Stimulated activated CD8-positive, alpha-beta memory T cell treated with anti-CD3 and anti-CD28 coated beads, Interleukin-15, amount 100 ng/mL, for 48 hours (primary cell): ENCODE measurements at places on chromosomes 1 and 21.

DNA sequence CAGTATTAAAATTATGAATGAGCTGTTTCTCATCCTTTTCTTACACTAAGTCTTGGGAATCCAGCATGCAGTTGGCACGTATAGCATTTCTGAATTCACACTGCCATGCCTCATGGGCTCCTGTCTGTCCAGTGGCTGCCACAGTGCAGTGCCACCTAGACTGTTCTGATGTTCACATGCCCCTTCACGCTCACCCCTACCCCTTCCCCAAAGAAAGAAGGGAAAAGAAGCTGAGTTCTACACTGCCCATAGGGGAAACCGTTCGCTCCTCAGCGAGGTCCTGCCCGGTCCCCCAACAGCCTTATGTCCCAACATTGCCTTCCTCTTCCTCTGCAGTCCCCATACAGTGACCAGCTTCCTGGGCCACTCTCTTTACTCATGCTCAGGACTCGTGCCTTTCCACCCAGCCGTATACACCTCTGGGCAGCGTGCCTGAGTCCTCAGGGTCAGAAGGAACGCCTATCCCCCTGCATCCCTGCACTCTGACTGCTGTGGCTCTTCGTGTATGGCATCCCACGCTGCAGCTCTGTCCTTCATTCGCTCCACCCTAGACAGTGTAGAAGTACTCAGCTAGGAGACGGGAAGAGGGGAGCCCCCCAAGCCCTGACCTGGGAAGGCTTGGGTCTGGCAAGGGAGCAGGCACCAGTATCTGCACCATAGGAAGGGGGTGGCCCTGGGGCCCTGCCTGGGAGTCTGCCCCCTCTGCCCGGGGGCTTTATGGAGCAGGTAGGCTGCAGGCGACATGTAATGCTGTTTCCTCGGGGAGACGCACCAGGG lies 24.1 kb upstream of the ARF1 start:
- DNase-seq = no peak

DNA sequence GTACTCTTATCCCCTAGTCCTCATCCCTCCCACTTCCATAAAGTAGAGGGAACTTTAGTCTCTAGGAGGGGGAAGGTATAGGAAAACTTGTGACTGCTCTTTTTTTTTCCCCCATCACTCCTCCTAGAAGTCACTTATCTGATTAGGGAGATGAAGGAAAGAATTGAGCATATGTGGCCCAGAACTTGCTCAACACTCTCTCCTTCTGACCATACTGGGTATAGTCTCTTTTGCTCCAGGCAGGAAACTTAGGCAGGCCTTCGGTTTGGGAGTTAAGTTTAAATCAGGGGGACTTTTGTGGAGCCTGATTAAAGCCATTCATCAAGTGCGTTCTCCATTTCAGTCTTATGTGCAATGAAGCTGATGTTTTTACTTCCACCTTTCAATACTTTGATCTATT lies 5.8 kb downstream of the UBE2U start:
- DNase-seq = no peak

- peak; percentile 66 for DNase-seq
Observed at GRCh38 chr1:223189903-223190724, 47.1 kb upstream of the TLR5 start.

GRCh38 chr1:236890152-236891056 lies 95.3 kb downstream of the MTR start:
- DNase-seq = no peak

- no peak for DNase-seq
Observed at GRCh38 chr1:168227620-168228019, 1.8 kb downstream of the SFT2D2 start.

- no peak for DNase-seq
Observed at GRCh38 chr1:210586771-210587170, 258.1 kb downstream of the HHAT start.

DNA sequence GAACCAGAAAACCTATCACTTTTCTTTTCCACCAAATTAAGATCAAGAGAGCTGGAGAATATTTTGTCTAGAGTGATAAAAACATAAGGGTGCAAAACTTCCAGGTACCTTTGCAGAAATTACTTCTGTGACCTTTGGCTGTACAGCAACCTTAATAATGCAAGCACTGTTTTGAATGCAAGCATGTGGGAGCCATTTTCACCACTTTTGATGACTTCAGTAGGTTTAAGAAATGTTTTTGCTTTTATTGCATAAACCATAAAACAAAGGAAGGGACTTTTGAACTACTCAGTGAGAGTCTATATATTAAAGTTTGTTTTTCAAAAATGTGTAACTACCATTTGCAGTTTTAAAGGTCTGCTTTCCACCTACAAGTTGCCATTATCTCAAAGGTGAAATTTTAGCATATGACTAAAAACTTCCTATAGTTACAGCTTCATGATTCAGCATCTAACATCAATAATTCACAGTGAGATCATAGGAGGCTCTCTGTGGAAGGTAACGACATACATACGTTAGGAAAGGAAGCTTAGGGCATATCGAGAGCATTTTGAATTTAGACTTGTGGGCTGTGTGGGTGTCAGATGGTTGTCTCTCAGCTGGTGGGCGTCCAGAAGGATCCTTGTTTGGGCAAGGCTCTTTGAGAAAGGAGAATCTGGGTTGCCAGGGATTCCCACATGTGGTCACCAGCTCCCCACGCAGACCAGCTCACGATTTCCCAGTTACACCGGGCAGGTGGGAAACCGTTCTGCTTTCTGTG lies 1.1 kb upstream of the GADD45A start:
- peak; percentile 33 for DNase-seq

- no peak for DNase-seq
Observed at GRCh38 chr1:89761338-89761737, 59.5 kb upstream of the LRRC8D start.

DNA sequence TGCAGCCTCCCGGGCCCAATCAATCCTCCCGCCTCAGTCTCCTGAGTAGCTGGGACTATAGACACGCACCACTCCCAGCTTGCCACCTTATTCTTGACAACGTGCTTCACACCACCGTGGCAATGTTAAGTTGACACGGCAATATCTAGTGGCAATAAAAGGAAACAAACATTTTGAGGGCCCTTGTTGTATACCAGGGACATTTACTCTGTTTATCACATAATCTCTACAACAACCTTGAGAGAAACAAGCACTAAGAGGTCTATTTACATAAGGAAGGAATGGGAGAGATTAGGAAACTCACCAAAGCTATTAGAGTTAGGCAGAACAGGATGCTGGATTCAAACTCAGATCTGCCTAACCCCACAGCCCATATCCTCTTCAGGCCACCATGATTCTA lies 3.1 kb downstream of the KLHDC8A start:
- no peak for DNase-seq

DNA sequence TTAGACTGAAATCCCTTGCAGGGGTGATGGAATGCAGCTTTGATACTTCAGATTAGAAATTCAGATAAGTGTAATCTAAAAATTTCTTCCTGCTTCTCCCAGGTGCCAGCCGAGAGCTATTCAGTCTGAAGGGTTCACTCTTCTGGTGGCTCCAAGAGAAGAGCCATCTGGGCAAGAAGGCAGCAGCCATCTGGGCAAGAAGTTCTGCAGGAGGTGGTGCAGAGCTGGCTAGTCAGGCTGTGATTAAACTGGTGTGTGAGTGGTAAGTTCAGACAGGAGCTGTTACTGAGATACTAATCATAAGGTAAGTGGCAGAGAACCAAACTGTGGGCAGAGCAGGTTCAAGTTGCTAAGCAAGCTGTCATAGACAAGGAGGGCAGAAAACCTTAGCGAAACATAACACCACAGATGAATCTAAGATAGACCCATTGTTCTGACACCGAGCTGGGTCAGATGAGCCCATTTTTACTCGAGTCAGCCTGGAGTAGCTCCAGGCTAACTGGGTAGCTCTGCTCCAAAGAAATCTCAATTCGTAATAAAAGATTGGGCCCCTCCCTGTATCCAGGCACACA lies 14.4 kb upstream of the TP53BP2 start:
- no peak for DNase-seq

DNA sequence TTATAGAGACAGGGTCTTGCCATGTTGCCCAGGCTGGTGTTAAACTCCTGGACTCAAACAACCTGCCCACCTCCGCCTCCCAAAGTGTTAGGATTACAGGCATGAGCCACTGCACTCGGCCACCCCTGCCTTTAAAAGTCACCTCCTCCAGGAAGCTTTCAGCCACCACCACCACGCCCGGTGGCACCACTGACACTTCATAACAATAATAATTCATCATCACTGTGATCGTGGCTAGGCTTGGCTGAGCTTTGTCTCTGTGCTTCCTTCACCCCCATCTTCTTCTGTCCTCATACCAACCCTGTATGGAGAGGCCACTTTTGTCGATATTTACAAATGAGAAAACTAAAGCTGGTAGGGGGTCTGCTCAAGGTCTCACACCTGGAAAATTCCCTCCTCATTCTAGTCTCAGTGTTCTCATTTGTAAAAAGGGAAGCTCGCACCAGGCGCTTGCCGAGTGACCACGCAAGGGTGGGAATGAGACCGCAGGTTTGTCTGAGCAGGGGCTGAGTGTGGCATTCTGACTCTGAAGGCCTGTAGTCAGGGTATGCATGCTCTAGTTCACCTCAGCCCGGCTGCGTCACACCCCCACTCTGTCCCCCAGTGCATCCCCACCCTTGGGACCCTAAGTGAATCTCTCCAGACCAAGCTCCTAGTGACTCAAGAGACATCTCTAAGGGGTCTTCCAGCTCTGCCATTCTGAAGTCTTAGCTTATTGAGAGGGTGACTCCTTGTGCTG lies 12.9 kb upstream of the EPHA2 start:
- DNase-seq = no peak

- DNase-seq = no peak
Observed at GRCh38 chr1:97806326-97806725, 114.5 kb downstream of the DPYD start.
